ENCODE measurements at places on chromosomes 4 and X.

DNA sequence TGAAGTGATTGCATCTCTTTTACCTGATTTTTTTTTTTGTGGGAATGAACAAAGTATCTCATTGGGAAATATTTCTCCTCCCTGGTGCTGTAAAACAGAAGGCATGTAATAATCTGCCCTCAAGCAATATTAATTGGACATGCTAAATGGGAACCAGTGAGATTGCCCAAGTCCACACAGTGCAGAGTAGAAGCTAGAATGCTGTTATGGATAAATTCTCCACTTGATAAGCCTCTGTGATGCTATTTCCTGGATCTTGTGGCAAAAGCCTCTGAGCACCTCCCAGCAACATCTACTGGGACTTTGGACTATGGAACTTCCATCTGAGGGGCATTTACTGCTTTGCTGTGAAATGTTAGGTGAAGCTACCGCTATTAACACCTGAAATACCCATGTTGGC, 46.9 kb upstream of the YTHDC1 start:
- DNase-seq = no peak

DNA sequence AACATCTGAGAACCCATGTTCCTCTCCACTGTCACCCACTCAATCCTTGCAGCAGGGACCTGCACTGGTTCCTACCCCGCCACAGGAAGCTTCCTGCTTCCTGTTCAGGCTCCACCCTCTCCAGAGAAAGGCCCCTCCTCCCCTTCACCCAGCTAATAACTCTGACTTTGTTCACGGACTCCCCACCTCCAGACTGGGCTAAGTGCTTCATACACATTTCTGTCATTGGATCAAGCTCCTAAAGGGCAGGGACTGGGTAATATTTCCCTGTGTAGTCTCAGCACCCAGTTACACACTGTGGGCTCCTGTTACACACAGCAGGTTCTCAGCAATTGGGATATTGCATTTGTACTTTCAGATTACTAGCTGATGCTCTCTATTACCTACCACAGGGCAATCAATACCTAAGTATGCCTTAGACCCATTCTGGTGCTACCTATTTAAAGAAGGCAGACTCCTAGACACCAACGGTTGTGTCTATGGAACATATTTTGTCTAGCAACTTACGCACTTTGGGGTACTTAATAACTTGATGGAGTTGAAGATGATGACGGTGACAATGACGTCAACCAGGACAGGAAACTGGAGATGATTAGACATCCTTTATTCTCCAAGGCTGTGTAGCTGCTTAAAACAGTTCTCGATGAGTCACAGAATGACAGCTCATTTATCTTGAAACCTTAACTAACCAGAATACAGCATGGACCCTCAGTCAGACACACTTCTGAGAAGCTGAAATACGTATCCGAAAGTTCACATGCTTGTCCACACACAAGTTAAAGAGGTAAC, 58.1 kb downstream of the MAML3 start:
- DNase-seq = no peak

DNA sequence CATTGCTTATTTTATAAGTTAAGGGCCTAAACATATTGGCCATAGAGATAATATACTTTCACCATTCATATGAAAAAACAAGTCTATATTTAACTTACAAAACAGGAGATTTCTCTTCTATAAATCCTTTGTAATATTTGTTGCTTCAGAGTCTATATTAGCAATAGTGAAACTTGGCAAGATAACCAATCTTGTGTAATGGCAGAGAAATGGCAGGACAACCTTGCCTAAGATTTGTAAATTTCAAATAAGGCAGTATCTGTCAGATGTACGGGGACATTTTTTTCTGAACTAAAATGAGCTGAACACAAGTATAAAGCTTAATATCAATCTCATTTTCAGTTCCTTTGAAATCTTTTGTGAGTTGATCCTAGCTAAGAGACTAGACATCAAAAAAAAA, 17.8 kb upstream of the CPEB2 start:
- no peak for DNase-seq

- no peak for DNase-seq
These were observed 31.0 kb upstream of the PDE5A start for GRCh38 chr4:119659576-119659975.

DNA sequence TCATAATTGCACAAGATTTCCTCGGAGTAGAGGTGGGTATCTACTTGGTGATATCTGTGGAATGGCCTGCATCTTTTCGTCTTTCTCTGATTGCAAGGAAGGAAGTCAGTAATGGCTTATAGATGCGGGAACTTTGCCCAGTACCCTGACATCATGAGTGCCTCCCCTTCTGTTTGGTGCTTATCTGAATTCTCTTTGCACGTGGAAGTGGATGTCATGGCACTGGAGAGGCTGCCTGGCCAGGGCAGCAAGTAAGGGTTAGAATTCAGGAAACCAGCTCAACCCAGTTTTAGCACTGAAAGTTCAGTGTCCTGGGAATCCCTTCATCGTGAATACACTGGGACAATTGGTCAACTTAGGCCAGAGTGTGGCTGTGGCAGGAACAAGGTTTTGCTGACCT, 83.5 kb upstream of the RAPGEF2 start:
- no peak for DNase-seq

- DNase-seq = no peak
These were observed 51.4 kb downstream of the SORCS2 start for GRCh38 chr4:7243609-7244330.

DNA sequence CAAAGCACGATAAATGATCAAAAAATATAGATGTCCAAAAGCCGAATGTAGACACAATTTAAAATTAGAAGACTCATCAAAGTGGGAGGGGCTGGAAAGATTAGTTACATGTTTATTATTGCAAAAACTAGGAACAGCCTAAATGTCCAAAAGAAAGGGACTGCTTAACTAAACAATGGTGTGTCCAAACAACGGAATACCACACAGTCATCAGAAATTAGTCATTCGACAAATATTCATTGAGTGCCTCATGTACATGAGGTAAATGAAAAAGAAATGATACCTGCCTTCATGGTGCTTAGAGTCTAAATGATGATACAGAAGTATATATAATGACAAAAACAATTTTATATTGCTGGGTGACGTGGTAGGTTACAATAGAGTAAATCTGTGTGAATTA, 139.7 kb downstream of the MAML3 start:
- DNase-seq = no peak

GRCh38 chr4:40890764-40891163, 141.0 kb downstream of the NSUN7 start:
- no peak for DNase-seq

DNA sequence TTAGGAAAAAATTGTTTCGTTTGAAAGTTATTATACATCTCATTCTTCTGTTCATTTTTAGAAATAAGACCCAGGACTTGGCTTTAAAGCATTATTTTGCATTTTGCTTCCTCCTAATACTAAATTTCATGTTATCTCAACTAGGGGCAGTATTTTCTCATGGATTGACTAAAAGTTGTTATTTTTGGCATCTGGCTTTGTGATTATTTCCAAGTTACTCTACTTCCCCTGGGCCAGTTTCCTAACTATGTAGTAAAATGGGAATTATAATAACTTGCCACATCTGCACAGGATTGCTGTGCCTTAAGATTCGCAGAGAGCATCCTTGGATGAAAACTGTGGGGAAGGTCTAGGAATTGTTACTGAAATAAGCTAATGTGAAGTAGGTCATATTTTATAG, 3.0 kb downstream of the RBPJ start:
- DNase-seq = no peak

DNA sequence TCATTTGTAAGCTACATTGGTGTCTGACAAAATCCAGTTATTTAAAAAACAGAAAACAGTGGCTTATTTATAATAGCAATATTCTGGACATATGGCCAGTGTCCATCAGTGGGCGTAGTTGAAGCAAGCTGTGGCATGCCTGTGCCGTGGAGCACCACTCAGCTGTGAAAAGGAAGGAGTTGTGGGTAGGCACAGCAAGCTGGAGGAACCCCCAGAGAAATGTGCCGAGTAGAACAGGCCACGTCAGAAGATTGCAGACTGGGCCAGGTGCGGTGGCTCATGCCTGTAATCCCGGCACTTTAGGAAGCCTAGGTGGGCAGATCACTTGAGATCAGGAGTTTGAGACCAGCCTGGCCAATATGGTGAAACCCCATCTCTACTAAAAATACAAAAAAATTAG, 102.4 kb downstream of the GPR143 start:
- DNase-seq = no peak

DNA sequence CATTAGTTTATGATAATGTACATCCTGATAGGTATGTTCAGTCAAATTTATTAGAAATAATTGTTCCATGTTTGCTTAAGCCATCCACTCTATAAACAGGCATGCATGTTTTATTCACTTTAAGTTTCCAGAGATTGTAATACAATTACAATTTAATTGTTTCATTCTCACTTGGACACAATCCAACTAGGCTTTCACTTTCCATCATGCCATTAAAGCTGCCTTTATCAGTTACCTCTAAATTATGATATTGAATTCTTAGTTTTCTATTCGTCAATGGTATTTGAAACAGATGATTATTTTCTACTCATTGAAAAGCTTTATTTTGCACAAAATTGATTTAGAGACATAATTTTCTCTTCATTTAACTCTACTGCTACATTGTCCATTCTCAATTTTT, 1196.3 kb downstream of the RAPGEF2 start:
- no peak for DNase-seq

DNA sequence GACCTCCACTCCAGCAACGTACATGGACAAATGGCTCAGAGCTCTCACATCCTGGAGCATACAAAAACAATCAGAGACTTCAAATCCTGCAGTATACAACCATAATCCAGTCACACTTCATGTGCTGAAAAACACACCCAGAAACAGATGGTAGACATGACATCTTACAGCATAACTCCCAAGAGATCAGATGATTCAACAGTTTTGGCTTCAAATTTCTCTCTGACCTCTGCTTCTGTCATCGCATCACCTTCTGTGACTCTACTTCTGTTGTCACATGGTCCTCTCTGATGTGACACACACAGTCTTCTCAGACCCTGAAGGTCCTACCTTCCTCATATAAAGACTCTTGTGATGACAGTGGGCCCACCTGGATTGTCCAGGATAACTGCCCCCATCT, 18.5 kb downstream of the SUV39H1 start:
- no peak for DNase-seq

DNA sequence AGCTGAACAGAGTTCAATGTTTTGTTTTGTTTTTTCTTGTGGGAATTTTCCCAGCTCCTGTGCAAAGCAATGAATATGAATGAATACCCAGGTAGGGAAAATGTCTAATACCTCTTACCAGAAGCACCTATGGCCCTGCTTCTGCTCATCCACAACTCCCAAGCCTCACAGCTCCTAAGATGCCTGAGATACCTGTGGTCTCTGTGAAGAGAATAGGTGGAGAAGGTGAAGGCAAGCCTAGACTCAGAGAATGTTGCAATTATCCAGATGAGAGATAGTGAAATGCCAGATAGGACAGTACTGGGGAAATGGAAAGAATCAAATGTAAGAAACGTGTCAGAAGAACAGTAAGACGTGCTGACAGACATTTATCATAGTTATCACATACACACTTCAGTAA, 70.2 kb upstream of the NOCT start:
- DNase-seq = no peak

DNA sequence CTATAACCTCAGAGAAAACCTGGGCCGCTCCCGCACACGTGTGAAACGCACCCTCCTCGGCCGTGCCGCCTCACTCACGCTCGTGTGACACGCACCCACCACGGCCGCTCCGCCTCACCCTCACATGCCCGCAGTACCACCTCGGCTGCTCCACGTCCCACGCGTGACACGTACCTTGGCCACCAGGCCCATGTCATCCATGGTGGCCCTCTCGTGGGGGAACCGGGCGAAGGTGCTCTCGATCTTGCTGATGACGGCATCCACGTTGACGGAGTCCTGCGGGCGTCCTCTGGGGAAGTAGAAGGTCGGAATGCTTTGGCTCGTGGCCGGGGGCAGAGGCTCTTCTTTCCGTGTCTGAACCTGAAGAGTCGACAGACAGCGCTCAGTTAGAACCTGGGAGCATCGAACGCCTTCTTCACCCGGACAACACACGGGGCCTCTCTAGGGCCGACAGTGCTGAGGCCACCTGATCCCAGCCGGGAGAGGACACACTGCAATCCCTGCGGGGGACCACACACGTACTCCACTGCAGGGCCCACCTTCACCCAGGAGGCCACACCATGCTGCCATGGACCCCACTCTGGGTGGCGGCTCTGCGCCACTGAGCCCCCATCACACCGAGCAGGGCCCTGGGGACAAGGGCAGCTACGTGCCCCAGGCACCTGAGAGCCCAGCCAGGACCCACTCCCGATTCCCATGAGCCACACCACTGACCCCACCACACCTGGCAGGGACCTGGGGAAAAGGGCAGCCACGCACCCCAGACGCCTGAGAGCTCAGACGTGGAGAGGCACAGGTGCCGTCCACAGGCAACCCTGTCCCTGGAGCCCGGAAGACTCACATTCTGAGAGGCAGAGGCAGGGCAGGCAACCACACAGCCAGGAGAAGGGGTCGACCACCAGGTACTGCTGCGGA, 25.2 kb downstream of the PPP2R3B start:
- no peak for DNase-seq

DNA sequence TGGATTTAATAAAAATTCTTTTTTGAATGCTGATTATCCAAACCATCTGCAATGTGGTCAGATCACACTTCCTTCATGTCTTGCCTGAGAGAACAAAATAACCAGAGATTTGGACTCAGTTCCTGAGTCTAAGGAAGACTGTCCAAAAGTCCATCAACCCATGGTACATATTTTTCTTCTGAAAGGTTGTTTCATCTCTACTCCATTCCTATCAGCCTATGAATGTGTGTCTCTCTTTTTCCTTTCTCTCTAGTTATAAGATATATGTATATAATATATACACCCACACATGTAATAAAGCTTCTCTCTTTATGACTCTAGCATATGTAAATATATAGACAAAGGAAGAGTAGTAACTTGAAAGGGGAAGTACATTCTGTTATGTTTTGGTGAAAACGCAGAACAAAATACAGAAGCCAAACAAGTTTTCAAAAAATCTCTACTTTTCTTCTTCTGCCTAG, 226.9 kb downstream of the ARHGAP24 start:
- no peak for DNase-seq

DNA sequence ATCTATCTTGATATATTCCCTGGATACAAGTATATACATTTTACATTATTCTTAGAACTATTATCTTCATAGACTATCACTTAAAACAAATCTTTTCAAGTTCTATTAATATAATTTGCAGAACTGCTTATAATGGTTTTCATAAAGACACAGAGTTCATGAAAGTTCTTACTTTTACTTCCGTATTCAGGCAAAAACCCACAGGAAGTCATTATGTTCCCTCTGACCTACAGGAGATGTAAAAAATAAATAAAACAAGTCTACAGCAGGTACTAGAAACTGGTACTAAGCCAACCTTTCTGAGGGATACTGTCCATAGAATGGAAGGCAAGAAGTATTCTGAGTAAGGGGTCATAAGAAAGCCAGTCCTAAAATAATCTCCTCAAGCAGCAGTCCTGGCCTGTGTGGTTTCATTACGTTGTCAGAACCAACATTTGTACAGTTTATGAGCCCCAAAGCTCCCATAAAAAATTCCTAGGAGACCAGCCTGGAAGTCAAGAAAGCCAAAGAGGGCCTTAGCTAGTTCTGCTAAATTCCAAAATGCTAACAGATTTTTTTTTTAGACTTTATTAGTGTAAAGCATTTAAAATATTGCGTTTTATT, 68.6 kb downstream of the CAMK2D start:
- DNase-seq = no peak

- DNase-seq = no peak
These were observed 73.0 kb upstream of the PJA1 start for GRCh38 chrX:69238114-69238886.

- no peak for DNase-seq
These were observed 633.8 kb upstream of the CT83 start for GRCh38 chrX:117096528-117096927.

All from stimulated activated CD8-positive, alpha-beta memory T cell treated with anti-CD3 and anti-CD28 coated beads, Interleukin-12 subunit alpha, Interleukin-12 subunit beta, amount 100 ng/mL, for 4 hours (primary cell).